ENCODE measurements at places on chromosomes 12 and 14.

DNA sequence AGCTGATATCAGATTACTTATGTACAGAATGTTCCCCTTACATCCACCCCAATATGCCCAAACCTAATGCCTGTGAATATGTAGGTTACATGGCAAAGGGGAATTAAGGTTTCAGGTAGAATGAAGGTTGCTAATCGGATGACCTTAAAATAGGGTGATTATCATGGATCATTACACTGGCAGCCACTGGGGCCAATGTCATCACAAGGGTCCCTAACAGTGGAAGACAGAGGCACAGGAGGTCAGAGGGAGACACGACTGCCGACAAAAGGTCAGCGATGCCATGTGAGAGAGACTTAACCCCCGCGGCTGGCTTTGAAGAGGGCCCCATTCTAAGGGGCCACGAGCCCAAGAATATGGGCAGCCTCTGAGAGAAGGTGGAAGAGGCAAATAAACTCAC lies 106.8 kb upstream of the EVL start:
- DNase-seq: no peak

DNA sequence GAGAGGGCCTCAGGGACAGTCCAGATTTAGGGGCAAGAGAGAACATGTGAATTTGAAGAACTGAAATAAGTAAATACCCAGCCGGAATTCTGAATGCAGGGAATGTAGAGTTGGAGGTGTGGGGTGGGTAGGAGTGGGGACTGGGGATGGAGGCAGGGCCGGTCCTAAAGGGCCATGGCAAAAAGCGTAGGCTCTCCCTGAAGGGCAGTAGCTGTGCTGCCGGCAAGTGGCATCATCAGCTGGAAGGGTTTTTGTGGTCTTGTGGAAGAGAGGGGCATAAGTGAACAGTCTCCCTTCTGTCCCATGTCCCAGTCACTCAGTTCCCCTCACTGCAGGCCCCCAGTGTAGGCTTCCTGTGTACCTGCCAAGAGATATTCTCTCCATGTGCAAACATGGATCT lies 104.6 kb downstream of the GCH1 start:
- DNase-seq: no peak

DNA sequence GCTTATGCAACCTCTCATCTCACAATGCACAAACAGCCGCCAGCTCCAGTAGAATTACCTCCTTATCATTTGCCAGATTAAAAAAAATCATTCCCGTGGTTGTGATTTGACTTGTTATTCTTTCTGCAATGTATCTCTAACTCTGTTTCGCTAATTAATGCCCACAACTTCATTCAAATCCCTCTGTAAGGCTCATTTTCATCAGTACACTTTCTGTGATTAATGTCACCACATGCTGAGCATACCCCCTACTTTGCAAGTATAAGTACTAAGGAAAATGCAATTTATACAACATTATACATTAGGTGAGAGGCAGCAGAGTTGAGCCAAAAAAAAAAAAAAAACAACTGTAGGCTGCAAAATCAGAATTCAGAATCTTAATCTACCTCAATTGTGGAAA lies 166.0 kb downstream of the FSCB start:
- no peak for DNase-seq

GRCh38 chr14:77212943-77213678 lies 31.5 kb downstream of the TMEM63C start:
- DNase-seq: no peak

DNA sequence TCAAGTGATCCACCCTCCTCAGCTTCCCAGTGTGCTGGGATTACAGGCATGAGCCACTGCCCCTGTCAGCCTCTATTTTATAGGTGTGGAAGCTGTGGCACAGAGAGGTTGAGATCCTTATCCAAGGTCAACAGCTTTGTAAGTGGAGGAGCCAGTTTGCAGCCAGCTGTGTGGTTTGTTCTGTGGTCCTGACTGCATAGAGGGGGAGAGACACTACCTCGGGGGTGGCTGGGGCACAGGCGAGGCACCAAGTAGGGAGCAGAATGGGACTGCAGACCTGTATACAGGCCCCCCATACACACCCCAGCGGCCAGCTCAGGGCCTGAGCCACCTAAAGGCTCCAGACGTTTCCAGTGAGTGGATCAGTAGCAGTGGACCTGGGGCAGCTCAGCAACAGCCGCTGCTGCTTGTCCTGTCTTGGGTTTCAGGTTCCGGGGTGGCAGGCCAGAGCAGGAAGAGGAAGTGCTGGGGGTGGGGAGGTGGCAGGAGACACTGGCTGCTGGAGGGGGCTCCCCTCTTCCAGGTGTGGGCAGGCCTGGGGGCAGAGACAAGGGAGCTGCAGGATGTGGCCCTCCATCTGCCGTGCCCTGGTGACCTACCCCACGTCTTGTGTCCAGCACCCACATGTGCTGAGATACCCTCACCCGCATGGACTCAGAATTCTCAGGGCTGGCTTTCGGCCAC lies 11.0 kb downstream of the ORAI1 start:
- peak; percentile 37 for DNase-seq

DNA sequence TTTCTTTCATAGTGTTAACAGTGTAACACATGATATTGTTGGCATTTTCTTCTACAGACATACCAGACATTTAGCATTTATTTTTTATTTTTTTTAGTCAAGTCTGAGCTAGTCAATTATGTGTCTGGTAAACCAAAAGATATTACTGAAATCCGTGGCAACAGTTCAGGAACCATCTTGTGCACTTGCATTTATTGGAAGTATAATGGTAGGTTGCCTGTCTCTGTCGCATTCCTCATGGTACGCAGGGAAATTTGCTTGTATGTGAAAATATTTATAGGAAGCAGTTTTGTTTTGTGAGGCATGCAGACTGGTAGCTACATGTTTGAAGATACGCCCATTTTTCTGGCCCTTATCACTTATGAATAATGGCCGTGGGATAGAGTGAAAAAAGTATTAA lies 186.1 kb upstream of the SLC38A2 start:
- no peak for DNase-seq

DNA sequence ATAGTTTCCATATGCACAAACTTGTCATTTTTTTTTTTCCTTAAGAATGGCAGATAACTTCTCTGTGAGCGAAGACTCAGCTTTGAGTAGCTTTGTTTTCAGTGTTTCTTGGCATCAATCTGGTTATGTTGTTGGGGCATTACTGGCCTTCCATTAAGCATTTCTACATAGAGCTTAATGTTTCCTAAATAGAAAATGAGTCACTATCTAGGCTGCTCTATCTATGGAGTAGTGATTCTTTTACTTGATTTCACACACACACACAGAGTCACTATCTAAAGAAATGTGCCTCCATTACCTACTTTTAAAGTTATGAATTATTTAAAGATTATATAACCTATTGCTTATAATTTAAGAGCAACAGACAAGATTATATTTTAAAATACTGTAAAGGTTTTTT lies 53.9 kb downstream of the TMEM260 start:
- DNase-seq: no peak

GRCh38 chr12:53299454-53300180 lies at the start of gene MYG1:
Gene MYG1 (plus strand): TSS chr12:53299695. CDS start chr12:53299738, 43 bp downstream.
- peak; percentile 74 for DNase-seq

GRCh38 chr14:84976805-84977204 lies 553.1 kb upstream of the FLRT2 start:
- DNase-seq: no peak

- no peak for DNase-seq
Measured at GRCh38 chr14:77097006-77097699, 905 bp upstream of the CIPC start.

GRCh38 chr12:113804961-113805600 lies 161.0 kb downstream of the RBM19 start:
- no peak for DNase-seq

DNA sequence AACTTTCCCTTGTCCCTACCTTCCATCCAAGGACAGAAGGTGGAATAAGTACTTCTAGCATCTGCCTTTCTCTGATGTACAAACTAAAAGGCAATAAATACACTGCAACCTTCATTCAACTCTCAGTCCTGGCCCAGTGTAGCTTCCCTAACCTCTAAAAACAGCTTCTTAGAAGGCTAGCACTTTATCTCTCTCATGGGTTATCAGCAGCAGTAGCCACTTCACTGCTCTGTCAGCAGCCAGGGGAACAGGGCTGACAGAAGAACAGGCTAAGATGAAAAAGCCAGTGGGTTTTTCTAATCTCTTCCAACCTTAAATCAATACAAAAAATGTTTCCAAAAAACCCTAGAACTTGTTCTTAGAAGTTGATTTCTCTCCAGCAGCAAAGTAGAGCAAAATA lies 13.2 kb downstream of the BAZ2A start:
- no peak for DNase-seq

DNA sequence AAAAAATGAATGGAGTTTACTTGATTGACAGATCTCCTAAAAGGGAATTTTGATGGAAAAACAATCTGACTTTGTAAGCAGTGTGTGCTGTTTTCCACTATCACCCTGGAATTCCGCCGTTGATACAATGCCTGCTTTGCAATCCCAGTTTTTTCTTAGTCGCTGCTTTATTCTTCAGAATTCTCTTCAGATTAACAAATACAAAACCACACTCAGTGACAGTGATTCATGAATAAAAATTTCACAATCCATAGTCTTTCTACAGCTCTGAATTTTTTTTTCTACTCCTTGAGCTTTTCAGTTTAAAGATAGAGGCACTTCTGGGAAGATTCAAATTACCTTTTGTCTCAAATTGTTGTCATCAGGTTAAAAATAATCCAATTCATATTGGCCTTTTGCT lies 44.6 kb upstream of the KITLG start:
- no peak for DNase-seq

DNA sequence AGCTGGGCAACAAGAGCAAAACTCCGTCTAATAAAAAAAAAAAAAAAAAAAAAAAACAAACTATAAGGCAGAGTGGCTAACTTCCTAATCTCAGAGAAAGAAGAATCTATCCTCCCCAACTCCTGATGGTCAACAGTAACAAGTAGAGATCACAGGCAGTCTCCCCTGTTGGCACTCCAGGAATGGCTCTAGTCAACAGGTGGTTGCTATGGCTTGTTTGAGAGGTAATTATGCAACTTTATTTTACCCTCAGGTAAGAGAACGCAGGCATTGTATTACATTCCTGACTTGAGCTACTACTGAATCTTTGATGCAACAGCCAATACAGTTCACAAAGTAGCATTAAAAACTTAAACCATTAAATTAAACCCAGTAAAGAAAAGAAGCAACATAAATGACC lies 180.3 kb downstream of the DICER1 start:
- no peak for DNase-seq

GRCh38 chr14:95256002-95256775 lies 63.5 kb downstream of the CLMN start:
- DNase-seq: no peak

- DNase-seq: peak; percentile 59
Measured at GRCh38 chr12:96399120-96399918, 920 bp downstream of the CDK17 start.

DNA sequence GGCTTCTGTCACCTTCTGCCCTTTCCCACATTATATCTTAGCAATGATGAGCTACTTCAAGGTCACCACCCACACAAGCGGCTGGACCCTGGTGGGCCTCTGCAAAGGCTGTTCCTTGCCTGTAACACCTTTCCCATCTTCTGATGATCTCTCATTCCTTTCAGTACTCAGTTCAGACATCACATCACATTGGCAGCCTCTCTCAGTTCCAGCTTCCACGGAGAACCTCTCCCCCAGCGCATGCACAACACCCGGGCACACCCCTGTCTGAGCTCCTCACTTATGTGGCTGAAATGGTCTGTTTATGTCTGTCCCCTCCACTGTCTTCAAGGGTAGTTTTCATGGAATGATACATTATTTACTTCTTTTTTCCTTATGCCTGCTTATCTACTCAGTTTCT lies 6.5 kb upstream of the NID2 start:
- DNase-seq: no peak

- no peak for DNase-seq
Measured at GRCh38 chr12:27009881-27010301, 4.3 kb downstream of the TM7SF3 start.

DNA sequence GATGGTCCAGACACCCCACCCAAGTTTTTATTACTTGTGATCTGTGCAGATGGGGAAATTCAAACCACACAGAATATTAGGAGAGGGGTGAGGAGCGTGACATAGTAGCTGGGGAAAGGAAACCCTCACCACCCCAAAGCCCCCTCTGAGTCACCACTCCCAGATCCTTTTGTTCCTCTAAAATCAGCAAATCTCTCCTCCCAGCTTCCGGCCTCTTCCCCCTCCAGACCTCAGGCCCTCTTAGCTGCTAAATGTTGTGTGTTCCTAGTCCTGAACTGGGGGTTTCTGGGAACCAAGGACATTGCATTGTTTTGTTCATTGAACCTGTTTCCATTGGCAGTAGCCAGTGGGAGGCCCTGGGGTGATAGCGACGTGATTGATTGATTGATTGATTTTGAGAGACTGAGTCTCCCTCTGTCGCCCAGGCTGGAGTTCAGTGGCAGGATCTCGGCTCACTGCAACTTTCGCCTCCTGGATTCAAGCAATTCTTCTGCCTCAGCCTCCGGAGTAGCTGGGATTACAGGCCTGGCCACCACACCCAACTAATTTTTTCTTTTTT lies 5.9 kb upstream of the ORAI1 start:
- DNase-seq: no peak

DNA sequence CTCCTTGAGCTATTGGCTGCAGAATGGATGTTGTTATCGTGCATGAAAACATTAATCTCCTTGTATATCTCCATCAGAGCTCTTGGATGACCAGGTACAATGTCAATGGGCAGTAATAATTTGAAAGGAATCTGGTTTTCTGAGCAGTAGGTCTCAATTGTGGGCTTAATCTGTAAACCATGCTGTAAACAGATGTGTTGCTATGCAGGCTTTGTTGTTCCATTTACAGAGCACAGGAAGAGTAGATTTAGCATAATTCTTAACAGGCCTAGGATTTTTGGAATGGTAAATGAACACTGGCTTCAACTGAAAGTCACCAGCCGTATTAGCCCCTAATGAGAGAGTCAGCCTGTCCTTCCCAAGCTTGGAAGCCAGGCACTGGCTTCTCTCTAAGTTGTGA lies 50.4 kb downstream of the ATG14 start:
- no peak for DNase-seq

DNA sequence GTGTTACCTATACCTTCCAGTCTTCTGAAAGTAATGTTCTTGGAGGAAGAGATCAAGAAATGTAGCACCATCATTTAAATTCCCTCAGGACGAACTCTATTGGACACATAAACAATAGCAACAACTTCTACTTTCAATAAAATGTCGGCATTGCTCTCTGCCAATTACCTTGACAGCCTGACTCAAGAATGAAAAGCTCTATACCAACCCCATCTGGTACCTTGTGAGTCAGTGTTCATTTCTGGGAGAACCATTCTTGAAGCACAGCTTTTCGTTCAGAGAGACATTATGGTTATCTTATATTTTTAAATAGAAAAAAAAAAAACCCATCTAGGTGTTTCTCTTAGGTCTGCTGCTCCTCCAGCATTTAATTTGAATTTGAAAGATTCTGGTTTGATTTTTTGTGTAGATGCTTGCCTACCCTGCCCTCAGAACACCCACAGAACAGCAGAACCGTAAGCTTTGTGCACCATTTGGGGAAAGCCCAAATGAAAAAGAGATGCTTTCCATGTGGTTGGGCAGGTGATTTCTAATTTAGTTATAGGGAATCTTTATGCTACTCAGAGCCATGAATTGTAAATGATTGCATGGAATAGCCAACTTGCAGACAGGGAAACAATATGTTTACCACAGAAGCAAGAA lies 156.0 kb downstream of the SAMD4A start:
- no peak for DNase-seq

GRCh38 chr14:63670692-63671091 lies 29.0 kb upstream of the WDR89 start:
- DNase-seq: no peak

Measured in activated T-helper 1 cell treated with Interleukin-2 at 50 U/mL for 16 hours (primary cell).